Lung (tissue), 17 donors: ENCODE measurements at places on chromosomes 16 and 17. TPM values are rescaled to one million over a fixed set of nuclear protein-coding genes. Genes with fewer than 3 reads are reported as not detected.

The SLC5A10 gene
- total RNA-seq, result 0.31 TPM

DNA sequence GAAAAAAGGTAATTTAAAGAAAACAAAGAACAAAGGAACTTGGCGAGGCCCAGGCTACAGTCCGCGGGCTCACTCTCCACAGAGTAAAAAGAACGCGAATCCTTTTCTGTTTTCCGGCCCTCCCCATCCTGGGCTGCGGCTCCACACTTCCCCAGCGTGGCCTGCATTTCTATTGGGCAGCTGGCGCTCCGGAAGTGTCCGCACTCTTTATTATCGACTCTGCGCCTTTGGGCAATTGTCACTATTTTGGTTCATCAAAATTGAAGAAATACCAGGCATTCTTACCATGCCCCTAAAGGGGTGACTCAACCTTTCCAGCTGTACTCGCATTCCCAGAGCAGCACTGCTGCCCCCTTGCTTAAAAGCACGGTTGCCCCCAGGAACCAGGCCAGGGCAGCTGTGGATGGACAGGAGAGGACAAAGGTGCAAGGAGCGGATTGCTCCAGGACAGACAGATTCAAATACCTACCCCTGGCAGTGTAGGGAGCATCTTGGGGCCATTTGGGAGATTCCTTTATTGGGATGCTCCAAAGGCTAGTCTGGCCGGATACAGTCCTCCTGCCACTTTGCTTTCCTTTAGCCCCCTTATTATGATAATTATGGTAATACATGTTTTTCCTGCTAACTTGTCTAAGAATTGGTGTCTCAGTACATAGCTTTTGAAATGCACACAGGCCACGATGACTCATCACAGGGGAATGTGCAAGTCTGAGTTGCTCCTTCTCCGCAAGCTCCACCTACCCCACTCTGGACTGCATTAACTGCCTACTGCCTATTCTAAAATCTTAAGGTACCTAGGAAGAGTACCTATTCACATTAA, 985 bp upstream of the SLFN12 start:
- H3K36me3 ChIP-seq, result no peaks in the 10 kb centered on the region
- peak overlapping the region; percentile 62 for H3K4me3 ChIP-seq
- H3K27ac ChIP-seq, result peak overlapping the region; percentile 74
- peaks cover 9% of the 10 kb centered on the region for H3K27me3 ChIP-seq
- H3K4me1 ChIP-seq, result peaks cover 33% of the 10 kb centered on the region
- peak; percentile 96 for DNase-seq

The SAMD14 gene
- 3.3 TPM for total RNA-seq

DNA sequence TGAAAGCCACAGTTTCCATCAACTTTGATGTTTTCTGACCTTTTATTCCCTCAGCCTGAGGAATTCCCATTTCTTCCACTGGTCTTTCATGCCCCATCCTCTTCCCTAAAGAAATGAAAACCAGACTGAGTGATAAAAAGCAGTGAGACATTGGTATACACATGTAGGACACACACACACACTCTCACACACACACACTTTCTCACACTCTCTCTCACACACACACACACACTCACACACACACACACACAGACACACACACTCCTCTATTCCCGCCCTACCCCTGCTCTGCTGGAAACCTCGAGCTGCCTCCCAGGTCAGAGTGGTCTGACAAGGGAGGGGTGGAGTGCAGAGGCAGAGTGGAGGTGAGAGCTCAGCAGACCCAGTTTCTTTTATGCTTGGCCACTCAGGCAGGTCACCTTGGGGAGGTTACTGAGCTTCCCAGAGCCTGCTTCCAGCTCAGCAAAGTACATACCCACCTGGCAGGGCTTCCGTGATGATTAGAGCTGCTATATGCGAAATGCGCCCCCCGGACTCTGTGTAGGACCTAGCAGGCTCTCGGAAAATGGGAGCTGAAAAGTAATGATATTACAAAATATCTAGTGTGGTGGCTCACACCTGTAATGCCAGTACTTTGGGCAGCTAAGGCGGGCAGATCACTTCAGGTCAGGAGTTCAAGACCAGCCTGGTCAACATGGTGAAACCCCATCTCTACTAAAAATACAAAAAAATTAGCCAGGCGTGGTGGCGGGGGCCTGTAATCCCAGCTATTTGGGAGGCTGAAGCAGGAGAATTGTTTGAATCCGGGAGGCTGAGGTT, 30.7 kb downstream of the CCR7 start:
- peaks cover 25% of the 10 kb centered on the region for H3K4me1 ChIP-seq
- no peak overlapping the region for H3K4me3 ChIP-seq
- DNase-seq, result no peak
- peak overlapping the region; percentile 89 for H3K27ac ChIP-seq
- no peaks in the 10 kb centered on the region for H3K27me3 ChIP-seq

DNA sequence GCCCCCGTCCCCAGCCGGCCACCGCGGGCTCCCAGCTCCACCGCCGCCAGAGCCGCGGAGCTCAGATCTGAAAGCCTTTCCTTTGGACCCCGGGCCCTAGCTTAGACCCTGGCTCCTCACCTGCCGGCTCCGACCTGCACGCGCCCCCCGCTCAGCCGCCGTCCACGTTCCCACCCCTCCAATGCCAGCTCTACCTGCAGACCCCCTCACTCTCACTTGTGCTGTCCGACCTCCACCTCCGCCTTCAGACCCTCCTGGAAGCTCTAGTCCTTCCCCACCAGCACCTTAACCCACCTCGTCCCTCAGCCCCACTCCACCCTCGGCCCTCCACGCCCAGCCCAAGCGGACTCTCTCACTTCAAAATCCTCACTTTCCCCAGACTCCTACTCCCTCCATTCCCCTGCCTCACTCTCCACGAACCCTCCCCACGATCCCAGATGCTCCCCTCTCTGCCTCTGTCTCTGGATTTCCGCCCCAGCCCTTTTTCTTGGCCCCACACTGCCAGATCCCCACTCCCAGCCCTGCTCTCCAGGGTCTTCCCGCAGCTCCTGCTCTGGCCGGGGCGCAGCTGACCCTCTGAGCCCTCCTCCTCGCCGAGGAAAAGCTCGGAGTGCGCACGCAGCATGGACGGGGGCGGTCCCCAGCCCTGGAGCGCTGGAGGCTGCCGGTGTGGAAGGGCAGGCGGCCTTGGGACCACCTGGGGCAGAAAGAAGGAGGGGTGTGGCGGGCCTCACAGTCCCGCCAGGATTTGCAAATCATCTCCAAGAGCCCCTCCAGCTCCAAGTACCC, at the start of gene TMEM114:
TMEM114 (minus strand) TSS at position 612 of the 789 bp plus-strand sequence. CDS start 673 bp downstream, outside the sequence.
- no peaks in the 10 kb centered on the region for H3K27me3 ChIP-seq
- DNase-seq, result no peak
- no peak within 1 kb of the TSS for H3K27ac ChIP-seq
- H3K4me1 ChIP-seq, result no peaks in the 10 kb centered on the region
- H3K4me3 ChIP-seq, result no peak within 1 kb of the TSS

The SCGB1C2 gene
- not detected for total RNA-seq

DNA sequence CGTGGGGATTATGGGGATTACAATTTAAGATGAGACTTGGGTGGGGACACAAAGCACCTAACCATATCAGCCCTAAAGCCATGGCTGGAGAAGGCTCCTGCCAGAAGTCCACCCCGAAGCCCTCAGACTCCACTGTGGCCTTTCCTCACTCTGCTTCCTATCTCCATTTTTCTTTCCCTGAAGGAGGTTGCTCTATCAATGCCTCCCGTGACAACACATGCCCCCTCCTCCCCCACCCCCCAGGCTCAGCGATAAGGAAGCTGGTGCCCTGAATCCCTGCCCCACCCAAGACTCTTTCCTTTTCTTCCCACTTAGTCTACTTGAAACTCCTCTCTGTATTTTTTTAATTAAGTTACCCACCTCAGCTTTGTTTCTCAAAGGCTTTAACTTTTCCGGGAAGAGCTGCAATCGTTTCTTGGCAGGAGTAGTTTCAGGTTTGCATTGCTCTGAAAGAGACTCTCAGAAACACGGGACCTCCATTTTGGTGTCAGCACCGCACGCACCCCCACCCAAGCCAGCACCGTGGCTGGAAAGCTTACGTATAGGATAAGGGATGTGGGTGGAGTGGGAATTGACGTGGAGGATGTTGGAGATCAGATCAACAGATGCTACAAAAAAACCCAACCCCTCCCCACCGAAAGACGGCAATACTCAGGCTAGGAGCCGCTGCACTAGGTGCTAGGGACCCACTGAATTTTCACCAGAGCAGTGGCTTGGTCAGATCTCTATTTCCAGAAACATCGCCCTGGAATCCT, 15.2 kb upstream of the CA4 start:
- H3K36me3 ChIP-seq, result no peaks in the 10 kb centered on the region
- DNase-seq, result peak; percentile 52
- peak overlapping the region; percentile 88 for H3K27ac ChIP-seq
- peak overlapping the region; percentile 78 for H3K4me3 ChIP-seq

DNA sequence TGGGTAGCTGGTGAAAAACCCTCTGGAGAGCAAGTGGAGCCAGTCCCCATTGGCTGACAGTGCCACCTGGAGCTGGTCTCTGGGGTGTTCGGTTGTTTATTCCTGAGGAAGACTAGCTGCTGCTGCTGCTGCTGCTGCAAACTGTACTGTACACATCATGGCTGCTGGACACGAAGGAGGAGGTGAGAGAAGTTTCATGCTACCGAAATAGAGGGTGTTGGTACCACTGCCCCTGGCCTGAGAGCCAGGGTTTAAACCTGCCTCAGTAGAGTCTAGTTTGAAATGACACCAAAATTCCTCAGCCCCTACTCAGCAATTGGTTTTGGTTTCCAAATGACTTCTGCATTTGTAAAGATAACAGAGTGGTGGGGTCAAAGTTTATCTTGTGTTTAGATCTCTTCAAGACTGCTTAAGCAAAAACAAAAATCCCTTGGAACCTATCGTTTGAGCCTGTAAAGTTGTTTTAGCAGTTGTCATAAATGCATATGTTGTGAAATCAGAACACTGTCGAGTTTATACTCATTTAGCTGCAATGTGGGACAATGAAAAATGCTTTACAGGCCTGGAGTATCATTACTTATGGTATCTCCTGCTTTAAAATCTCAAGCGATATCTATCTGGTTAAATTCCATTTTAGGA, 40.8 kb downstream of the CYB5B start:
- H3K36me3 ChIP-seq, result peaks cover 8% of the 10 kb centered on the region
- H3K27ac ChIP-seq, result no peak overlapping the region
- no peaks in the 10 kb centered on the region for H3K27me3 ChIP-seq

The EPN3 gene
- 1.3 TPM for total RNA-seq

DNA sequence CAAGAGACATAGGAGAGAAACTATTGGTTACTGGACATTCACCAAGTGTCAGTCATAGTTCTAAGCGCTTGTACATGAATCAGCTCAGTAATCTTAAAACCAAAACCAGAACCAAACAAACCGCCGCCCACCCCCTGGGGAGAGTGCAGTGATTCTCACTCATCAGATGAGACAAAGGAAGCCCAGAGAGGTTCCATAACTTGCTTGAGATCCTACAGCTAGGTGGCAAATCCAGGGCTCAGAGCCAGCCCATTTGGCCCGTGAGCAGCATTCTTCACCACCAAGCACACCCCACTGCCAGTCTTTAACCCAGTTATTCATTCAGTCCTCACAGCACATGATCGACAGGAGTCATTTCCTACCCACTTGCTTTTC, 37.2 kb upstream of the RGS9 start:
- DNase-seq, result no peak
- no peaks in the 10 kb centered on the region for H3K27me3 ChIP-seq
- peak overlapping the region; percentile 85 for H3K27ac ChIP-seq
- H3K36me3 ChIP-seq, result no peaks in the 10 kb centered on the region

- H3K27me3 ChIP-seq, result no peaks in the 10 kb centered on the region
- H3K4me3 ChIP-seq, result no peak overlapping the region
- no peak for DNase-seq
Observed at GRCh38 chr17:2002767-2003329, 22.3 kb downstream of the RTN4RL1 start.

GRCh38 chr17:40854175-40854814, 12.7 kb downstream of the KRT12 start:
- no peaks in the 10 kb centered on the region for H3K36me3 ChIP-seq
- no peak for DNase-seq
- H3K27me3 ChIP-seq, result peaks cover 8% of the 10 kb centered on the region
- no peaks in the 10 kb centered on the region for H3K4me1 ChIP-seq

DNA sequence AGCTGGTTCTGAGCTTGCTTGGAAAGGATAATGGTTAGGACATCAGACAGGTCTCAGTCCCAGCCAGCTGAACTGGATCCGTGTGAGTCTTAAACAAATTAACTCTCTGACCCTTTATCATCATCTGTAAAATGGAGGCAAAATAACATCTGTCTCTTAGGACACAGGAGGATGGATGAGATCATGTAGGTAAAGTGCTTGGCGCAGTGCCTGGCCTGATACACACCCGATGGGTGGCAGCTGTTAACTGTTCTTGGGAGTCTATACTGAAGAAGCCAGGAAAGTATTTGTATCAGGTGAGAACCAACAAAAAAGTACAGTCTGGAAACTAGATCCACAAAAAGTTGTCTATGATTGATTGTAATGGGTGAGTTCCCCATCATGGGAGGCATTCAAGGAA, 188.6 kb downstream of the C16orf78 start:
- no peak overlapping the region for H3K27ac ChIP-seq
- no peaks in the 10 kb centered on the region for H3K4me1 ChIP-seq
- no peaks in the 10 kb centered on the region for H3K27me3 ChIP-seq
- H3K36me3 ChIP-seq, result no peaks in the 10 kb centered on the region

DNA sequence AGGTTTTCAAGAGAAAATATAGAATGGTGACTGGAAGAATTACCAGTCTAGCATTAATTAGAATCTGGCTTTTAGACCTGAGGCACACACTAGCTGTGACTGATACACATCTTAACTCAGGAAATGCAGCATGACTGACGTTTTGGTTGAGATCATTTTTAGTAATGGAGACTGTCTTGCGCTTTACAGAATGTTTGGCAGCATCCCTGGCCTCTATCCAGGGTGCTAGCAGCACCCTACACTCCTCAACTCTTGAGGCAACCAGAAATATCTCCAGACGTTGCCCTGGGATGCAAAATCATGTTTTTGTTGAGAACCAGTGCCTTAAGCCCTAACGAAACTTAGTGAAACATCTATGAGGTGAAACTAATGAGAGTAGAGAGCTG, 109.0 kb downstream of the HS3ST3A1 start:
- peaks cover 5% of the 10 kb centered on the region for H3K36me3 ChIP-seq
- H3K27me3 ChIP-seq, result no peaks in the 10 kb centered on the region
- H3K4me3 ChIP-seq, result no peak overlapping the region
- peaks cover 3% of the 10 kb centered on the region for H3K4me1 ChIP-seq
- DNase-seq, result no peak

DNA sequence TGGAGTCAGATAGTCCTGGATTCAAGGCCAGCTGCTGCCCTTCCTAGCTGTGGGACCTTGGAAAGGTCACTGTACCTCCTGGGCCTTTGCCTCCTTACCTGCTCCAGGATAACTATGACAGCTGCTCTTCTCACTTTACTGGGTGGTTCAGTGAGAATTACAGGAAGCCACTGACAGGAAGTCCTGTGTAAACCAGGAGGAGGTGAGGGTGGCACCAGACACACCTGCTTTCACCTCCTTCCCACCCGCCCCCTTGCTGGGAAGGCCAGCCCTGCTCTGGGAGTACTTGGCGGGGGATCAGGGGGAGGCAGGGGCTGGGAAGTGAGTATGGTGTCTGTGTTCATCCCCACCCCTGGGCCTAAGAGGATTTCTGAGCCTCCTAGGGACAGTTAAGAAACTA, 42.6 kb downstream of the CPNE2 start:
- no peak overlapping the region for H3K4me3 ChIP-seq
- no peak overlapping the region for H3K27ac ChIP-seq
- H3K27me3 ChIP-seq, result no peaks in the 10 kb centered on the region
- H3K4me1 ChIP-seq, result no peaks in the 10 kb centered on the region

The UMOD gene
- total RNA-seq, result not detected

GRCh38 chr17:50660887-50661345, 26.2 kb downstream of the ABCC3 start:
- DNase-seq, result no peak
- no peak overlapping the region for H3K27ac ChIP-seq
- H3K36me3 ChIP-seq, result no peaks in the 10 kb centered on the region
- peaks cover 3% of the 10 kb centered on the region for H3K4me1 ChIP-seq
